Cortex of kidney (tissue), 1 donor: ENCODE measurements at places on chromosomes 11 and 22.

DNA sequence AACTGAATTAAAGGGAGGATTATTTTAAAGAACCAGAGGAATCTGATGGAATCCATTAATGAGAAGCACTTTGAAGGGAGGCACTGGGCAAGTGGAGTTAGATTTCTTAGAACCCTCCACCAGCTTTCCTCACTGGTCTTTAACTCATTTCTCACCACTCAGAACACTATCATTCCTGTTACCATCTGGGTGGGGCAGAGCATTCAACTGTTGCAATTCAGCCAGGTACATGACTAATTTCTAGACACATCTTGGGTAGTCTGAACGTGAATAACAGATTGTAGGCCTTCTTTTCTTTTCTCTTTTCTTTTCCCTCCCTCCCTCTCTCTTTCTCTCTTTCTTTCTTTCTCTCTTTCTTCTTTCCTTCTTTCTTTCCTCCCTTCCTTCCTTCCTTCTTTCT, 15.5 kb upstream of the MMP1 start:
- DNase-seq = no peak

DNA sequence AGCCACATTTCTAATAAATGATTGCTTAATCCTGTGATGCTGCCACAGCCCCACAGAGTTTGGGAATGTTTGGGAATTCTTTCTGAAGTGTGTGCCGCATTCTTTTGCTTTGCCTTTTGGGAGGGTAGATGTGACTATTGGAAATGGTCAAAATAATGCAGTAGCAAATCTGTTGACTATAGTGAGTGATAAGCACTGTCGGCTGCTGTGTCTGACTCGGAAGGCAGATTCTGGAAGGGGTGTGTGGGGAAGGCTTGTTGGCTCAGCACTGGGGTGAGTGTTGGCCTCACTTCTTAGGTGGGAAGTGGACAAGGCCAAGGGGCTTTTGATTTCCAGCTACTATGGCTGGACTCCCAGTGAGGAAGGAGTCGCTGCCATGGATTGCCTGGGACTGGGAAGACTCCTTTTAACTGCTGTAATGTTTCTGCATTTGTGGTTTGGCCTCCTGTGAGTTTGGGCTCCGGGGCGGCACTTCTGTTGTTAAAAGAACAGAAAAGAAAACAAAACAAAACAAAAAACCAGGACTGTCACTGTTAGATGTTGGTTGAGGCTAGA, 20.1 kb downstream of the ZBTB16 start:
- no peak for DNase-seq

DNA sequence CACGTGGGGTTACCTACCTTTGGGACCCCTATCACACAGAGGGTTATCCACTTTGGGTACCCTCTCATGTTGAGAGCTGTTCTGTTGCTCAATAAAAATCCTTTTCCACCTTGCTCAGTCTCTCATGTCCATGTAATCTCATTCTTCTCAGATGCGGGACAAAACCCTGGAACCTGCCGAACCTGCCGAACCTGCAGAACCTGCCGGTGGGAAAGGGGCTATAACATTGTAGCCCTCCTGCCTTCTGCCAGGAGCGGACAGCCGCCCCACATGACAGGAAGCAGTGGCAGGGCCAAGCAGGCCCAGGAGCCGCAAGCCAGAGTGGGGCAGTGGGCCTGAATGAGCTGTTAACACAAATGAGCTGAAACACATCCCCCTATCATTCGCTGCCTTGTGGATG, 18.1 kb downstream of the NPAT start:
- no peak for DNase-seq

DNA sequence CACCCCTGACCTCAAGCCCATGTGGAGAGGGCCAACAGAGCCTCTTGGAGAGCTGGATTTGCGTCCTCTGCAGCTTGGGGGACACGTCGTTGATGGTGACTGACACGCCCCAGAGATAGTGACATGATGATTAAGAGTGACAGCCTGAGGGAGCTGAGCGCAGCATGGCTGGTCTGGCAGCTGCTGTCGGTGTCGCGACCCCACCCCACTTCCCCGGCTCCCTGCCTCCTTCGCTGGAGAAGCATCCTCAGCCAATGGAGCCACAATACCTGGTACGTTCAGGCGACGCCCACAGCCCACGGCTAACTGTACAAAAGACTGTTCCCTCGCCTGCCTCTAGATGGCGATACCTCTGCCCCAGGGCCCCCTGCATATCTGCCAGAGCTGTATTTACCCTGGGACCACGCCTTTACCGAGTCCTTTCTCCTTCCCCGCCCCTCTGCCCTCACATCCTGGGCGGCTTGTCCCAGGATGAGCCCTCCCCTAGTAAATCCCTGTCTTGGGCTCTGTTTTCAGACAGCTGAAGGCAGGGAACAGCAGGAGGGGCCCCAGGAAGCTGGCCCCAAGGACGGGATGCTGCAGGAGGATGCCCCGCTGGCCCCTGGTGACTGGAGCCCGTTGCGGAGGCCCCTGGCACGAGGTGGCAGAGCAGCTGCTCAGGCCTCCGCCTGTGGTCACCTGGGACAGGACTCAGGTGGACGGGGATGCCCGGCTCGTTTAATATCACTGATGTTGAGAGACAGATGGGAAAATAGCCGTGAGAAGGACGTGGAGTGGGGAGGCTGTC, 90.6 kb downstream of the RPS6KA4 start:
- no peak for DNase-seq

- no peak for DNase-seq
These were observed 10.6 kb upstream of the SOX10 start for GRCh38 chr22:37994982-37995381.

- DNase-seq = no peak
These were observed 25.7 kb downstream of the ELFN2 start for GRCh38 chr22:37401401-37402183.

- DNase-seq = no peak
These were observed 27.2 kb downstream of the PHLDB1 start for GRCh38 chr11:118634431-118635236.

DNA sequence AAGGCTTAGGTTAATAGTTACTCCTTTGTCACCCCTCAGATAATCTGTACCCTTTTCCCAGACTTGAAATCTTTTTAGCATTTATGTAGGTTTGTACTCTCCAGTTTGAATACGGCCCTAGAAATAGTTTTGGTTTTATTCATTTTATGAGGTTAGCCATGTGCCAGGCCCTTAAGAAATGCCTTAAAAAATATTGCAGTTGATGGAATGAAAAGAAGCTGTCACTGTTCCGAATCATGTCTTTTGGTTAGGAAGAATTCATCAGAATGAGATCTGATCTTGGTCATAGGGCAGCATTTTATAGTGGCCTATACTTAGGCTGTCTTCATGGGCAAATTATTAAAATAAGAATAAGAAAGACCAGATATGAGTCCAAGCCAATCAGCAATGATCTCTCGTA, 14.8 kb upstream of the PRSS23 start:
- no peak for DNase-seq

DNA sequence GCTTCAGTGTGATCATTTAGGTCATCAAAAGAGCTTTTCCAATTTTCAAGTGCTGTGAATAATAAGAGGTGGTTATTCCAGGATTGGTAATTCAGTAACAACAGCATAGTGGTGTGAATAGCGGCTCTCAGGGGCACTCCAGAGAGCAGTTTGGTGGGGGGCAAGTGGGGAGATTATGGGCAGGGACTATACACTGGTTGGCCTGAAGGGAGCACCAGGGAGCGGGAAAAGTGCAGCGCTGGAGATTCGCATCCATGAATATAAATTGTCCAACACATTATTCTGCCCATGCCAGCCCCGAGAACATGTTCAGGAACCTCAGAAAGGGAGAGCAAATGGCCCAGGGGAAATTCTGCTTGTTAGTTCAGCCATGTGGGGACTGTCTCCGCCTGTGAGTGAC, 37.9 kb downstream of the OR6Q1 start:
- DNase-seq = no peak

DNA sequence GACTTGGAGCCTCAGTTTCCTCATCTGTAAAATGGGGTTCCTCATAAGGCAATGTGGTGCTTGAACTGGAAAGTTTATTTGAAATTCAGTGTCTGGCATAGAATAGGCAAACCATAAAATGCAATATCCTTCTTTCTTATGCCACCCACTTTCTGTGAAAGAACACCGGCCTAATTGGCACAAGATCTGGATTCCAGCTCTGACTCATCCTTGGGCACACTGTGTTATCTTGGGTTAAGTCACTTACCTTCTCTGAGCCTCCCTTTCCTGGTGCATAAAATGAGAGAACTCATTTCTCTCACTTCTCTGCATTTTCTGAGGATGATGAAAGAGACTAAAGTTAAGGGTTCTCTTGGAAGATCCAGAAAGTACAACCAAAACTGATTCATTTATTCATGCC, 5.1 kb downstream of the INSC start:
- no peak for DNase-seq

DNA sequence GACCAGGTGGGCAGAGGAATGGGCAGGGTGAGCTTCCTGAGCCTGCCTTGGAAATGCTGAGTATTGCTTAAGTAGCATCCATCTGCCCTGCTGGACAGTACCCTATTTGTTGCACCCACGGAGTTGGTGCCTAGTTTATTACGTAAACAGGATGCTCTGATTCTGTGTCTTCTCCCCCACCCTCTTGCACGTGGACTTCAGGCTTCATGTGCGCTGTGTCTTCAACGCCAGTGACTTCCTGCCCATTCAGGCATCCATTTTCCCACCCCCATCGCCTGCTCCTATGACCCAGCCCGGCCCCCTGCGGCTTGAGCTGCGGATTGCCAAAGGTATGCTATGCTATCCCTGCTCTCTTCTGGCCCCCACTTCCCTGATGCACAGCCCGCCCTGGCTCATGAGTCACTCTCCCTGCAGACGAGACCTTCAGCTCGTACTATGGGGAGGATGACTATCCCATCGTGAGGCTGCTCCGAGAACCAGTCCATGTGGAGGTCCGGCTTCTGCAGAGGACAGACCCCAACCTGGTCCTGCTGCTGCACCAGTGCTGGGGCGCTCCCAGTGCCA, 5.7 kb downstream of the ZP1 start:
- DNase-seq = no peak

DNA sequence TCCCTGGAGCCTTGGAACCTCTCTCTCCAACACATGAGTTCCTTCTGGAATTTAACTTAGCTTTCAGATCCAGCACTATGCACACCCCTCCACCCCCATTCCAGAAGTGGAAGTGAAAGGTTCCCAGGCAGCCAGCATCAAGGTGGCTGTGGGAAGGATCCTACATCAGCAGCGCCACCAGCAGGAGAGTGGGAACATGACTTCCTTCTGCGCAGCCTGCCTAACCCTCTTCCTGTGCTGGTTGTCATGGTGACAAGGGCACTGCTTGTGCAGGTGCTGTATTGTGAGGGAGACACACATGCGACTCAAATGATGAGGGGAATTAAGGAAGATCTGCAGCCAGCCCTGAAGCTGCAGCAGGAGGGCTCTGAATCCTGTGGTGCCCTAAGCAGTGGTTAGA, 904.5 kb upstream of the API5 start:
- no peak for DNase-seq

DNA sequence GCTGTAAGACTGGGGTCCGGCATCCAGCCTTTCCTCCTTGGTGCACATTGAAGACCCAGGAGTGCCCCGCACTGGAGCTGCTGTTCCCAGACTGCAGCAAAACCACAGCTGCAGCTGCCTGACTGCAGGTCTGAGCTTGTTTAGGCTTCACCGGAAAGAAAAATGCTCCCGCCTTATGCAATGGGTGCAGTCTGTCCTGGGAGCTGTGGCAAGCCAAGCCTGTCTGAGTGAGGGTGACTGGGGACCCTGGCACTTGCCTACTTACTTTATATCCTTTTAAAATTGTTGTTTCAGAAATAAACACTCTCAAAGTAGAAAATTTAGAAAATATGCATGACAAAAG, 23.3 kb upstream of the CD44 start:
- DNase-seq = no peak

- DNase-seq = no peak
These were observed 525.5 kb downstream of the SOX6 start for GRCh38 chr11:15830741-15831428.

DNA sequence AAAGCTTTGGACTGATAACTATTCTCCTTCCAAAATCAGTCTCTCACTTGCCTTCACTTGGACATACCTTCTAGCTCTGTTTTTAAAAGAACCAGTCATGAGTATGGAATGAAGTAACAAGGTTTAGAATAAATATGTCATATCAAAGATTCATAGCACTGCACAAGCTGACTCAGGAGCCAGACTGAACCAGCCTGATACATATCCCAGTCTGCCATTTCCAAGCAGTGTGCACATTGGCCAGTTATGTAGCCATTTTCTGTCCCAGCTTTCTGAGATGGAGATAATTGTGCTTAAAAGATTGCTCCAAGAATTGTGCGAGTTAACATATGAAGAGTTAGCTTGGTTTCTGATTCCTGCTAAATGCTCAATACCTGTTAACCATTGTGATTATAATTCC, 311.3 kb downstream of the C11orf87 start:
- DNase-seq = no peak

- DNase-seq = no peak
These were observed 38.4 kb downstream of the NF2 start for GRCh38 chr22:29641700-29642330.

GRCh38 chr11:114081641-114082414, 22.3 kb downstream of the ZBTB16 start:
- no peak for DNase-seq

- no peak for DNase-seq
These were observed 56.1 kb downstream of the PIWIL4 start for GRCh38 chr11:94623120-94623735.
